ENCODE measurements at places on chromosomes 4 and X.

DNA sequence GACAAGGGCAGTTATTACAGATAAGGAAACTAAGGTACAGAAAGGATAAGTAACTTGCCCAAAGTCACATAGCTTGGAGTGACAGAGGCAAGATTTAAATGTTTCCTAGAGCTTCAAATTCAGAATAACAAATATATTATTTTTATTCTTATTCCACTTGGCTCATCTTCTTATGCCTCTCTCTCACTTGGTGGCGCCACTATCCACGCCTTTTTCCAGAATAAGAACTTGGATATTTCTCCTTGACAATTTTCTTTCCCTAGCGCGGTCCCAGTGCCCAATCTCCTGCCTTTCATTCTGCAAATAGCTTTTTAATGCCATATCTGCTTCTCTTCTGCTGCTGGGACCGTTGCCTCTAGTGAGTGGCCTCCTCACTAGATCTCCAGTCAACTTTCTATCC lies 78.5 kb downstream of the MSN start:
- DNase-seq: peak; percentile 42

- DNase-seq: no peak
These were observed 20.2 kb downstream of the TLR10 start for GRCh38 chr4:38762560-38762959.

DNA sequence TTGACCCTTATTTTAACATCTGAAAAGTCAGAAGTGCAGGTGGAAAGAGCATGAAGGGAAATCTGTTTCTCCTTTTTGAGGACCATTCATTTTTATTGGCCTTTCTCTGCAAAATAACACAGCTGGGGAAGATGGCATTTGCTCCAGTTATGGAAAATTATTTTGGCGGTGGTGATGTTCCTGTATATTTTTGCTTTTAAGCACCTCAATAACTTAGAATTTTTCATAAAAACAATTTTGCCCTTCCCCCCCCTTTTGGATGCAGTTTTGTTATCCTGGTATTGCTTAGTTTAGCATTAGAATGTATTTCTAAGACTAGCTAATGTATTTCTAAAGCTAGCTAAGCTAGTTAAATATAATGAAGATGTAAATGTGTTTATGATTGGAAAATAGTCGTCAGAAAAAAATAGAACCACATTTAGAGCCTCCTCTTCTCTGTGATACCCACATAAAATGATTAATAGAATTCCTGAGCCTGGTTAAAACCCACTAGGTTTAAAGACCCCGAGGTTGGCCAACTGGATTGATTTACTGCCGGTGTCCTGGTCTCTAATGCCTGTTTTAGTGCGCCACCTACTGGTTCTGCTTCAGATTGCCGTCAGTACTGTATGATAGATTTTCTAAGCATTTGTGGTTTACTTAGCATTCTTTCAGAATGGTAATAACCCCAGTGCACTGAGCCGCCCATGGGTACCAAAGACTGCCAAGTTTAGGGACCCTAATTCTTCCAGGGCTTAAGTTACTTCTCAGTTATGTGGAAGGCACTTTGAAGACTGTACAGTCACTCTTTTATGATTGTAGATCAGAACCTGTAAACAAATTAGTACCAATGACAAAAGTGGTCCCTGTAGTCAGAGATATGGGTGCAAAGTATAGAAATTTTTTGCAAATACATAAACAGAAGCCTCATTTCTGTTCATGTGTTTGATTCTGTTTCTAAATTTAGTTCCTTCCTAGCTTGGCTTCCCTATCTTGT lies 11.4 kb downstream of the KLF3 start:
- peak; percentile 74 for DNase-seq

DNA sequence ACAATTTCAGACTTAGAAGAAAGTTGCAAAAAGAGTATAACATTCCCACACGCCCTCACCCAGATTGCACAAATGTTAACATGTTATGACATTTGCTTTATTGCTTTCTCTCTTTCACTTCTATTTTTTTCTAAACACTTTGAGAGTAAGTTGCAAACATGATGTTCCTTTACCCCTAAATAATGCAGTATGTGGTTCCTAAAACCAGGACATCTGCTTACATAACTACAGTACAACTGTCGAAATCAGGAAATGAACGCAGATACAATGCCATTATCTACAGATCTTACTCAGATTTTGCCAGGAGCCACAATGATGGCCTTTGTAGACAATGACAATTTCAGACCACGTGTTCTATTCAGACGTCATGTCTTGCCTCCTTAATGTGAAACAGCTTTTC lies 22.4 kb downstream of the SH3TC1 start:
- DNase-seq: peak; percentile 42

DNA sequence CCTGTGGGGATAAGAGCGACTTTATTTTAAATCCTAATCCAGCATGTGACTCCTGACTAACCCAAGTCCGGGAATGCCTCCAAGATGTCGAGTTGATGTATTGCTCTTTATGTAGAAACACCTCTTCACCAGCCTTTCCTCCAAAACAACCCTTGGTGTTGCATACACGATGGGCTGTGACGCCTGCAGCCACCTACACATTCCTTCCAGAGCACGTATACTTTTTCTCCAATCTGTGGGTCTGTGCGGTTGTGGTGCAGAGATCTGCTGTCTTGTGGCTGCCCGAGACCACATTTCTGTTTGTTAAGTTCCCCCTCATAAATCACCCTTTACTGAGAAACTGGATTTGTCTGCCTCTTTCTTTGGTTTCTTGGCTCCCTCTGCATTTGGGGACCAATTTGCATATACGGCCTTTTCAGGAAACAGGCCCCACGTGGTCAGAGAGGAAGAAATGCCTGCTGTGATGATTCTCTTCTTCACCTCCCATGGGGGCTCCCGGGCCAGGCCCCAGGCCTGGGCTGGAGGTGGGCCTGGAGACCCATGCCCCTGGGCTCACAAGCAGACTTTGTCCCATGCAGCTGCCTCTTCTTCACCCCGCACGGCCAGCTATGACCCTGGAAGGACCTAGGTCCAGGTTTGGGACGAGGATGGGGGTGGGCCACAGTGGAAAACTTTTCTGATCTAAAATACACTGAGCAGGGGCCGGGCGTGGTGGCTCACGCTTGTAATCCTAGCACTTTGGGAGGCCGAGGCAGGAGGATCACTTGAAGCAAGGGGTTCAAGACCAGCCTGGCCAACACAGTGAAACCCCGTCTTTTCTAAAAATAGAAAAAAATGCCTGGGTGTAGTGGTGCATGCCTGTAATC lies 21.4 kb upstream of the AFAP1 start:
- DNase-seq: peak; percentile 95

DNA sequence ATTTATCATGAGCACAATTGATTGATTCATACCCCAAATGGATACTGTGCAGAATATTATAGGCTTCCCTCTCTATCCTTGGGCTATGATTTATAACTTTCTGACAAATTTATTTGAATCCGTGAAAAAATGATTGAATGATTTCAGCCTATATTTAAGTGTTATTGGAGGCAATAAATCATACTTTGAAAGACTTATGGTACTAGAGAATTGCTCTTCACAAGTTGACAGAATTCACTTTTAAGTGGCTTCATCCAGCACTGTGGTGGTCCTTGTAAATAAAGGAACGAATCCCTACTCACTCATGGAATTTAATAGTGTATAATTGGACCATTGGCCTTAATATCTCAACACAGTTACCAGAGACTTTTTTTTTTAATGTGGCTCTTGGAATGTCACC lies 174.8 kb upstream of the TLL1 start:
- DNase-seq: no peak

DNA sequence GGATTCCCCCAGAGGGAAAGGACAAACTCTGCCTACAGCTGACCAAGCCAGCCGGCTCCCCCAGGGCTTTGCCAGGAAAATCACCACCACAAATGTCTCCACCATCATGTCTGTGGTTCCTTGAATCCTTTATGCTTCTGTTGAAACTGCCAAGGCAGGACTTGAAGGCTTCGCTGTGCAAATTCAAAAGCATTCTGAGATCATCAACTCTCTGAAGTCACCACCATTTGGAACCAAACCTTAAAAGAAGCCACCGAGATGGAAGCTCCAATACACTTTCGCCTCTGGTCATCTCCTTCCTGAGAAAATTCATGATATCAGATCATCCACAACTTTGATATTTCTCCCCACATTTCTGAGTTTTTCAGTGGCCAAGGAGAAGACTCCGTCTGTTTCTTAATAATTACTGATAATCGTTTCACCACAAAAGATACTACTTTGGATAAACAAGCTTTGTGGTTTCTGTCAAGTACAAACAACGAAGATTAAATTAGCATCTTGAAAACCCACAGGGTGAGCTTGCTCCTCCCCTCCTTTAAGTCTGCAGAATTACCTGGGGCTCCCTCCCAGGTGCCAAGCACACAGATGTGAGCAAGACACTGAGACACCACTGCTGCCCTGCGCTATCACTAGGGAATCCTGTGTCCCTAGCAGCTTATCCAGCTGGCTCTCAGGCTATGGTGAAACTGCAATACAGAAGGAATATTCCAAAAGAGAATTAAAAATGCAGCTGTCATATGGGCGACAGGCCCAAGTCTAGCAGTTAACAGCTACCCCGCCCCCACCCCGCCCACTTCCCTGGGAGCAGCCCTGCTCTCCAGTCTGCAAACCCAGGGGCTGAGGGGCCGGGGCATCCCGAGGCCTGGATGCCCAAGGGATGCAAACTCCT lies 125.0 kb upstream of the TBL1X start:
- DNase-seq: no peak

All from foreskin fibroblast (primary cell).